ENCODE measurements at places on chromosomes 3 and 15. TPM values are rescaled to one million over a fixed set of nuclear protein-coding genes. Genes with fewer than 3 reads are reported as not detected.

COL6A6 gene
- 10.1 TPM for total RNA-seq

CPLX3 gene
- total RNA-seq, result not detected

ANKRD34C gene
- total RNA-seq, result not detected

- H3K36me3 ChIP-seq, result no peaks in the 10 kb centered on the region
- H3K4me3 ChIP-seq, result no peak overlapping the region
- no peaks in the 10 kb centered on the region for H3K4me1 ChIP-seq
- no peak overlapping the region for H3K27ac ChIP-seq
- no peak for DNase-seq
These were observed 479.6 kb downstream of the CNTN3 start for GRCh38 chr3:74134831-74135230.

UBAP1L gene
- total RNA-seq, result 4.8 TPM

GRCh38 chr3:140386357-140387100 is 291.3 kb upstream of the TRIM42 start:
- no peaks in the 10 kb centered on the region for H3K36me3 ChIP-seq
- H3K27ac ChIP-seq, result no peak overlapping the region
- DNase-seq, result peak; percentile 63
- H3K4me3 ChIP-seq, result no peak overlapping the region
- H3K27me3 ChIP-seq, result no peaks in the 10 kb centered on the region

DNA sequence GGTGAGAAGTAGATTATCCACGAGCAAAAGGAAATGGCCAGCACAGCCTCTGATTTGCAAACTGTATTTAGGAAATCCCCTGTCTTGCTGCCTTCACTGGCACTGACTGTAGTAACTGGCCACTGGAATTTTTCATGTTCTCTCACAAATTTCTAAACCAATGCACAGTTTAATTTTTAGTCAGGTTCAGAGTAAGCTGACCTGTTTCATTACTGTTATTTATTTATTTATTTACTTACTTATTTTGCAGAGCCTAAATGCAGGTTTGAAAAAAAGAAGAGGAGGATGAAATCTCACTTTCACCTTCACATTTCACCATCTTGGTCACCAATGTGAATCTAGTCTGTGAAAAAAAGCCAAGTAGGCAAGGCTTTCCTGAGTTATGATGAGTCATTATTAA is 291.0 kb downstream of the PLOD2 start:
- H3K4me3 ChIP-seq, result no peak overlapping the region
- no peak for DNase-seq
- H3K4me1 ChIP-seq, result no peaks in the 10 kb centered on the region
- H3K36me3 ChIP-seq, result no peaks in the 10 kb centered on the region
- H3K27me3 ChIP-seq, result no peaks in the 10 kb centered on the region

- H3K27me3 ChIP-seq, result no peaks in the 10 kb centered on the region
- no peaks in the 10 kb centered on the region for H3K4me1 ChIP-seq
- H3K27ac ChIP-seq, result no peak overlapping the region
- no peak overlapping the region for H3K4me3 ChIP-seq
- no peaks in the 10 kb centered on the region for H3K36me3 ChIP-seq
- DNase-seq, result no peak
These were observed 430.7 kb upstream of the CBLB start for GRCh38 chr3:106299300-106300098.

- no peaks in the 10 kb centered on the region for H3K4me1 ChIP-seq
- no peak overlapping the region for H3K4me3 ChIP-seq
- no peak for DNase-seq
- no peaks in the 10 kb centered on the region for H3K27me3 ChIP-seq
- no peaks in the 10 kb centered on the region for H3K36me3 ChIP-seq
These were observed 108.4 kb upstream of the DPH6 start for GRCh38 chr15:35654332-35654731.

SLC6A20 gene
- total RNA-seq, result 1.2 TPM

GRCh38 chr3:129004639-129005295 is 3.7 kb downstream of the EFCC1 start:
- peaks cover 11% of the 10 kb centered on the region for H3K27me3 ChIP-seq
- H3K4me3 ChIP-seq, result no peak overlapping the region
- peak overlapping the region; percentile 56 for H3K27ac ChIP-seq
- no peak for DNase-seq
- H3K36me3 ChIP-seq, result no peaks in the 10 kb centered on the region

- H3K4me3 ChIP-seq, result peak overlapping the region; percentile 61
- peaks cover 11% of the 10 kb centered on the region for H3K27me3 ChIP-seq
- DNase-seq, result no peak
- H3K27ac ChIP-seq, result peak overlapping the region; percentile 89
- peaks cover 56% of the 10 kb centered on the region for H3K4me1 ChIP-seq
These were observed 508 bp upstream of the SMAD6 start for GRCh38 chr15:66701422-66702034.

GLCE gene
- total RNA-seq, result 16.8 TPM

GRCh38 chr15:67997996-67998395 is 56.1 kb upstream of the PIAS1 start:
- no peak overlapping the region for H3K4me3 ChIP-seq
- H3K36me3 ChIP-seq, result no peaks in the 10 kb centered on the region
- no peaks in the 10 kb centered on the region for H3K27me3 ChIP-seq
- no peak for DNase-seq
- no peak overlapping the region for H3K27ac ChIP-seq
- H3K4me1 ChIP-seq, result peaks cover 4% of the 10 kb centered on the region

TTBK2 gene
- total RNA-seq, result 17.0 TPM

GAP43 gene
- total RNA-seq, result not detected

GRCh38 chr3:60633644-60634043 is 617.6 kb downstream of the FHIT start:
- no peaks in the 10 kb centered on the region for H3K4me1 ChIP-seq
- DNase-seq, result no peak
- no peak overlapping the region for H3K4me3 ChIP-seq
- H3K27ac ChIP-seq, result no peak overlapping the region
- H3K27me3 ChIP-seq, result no peaks in the 10 kb centered on the region
- H3K36me3 ChIP-seq, result no peaks in the 10 kb centered on the region

CDV3 gene
- total RNA-seq, result 58.3 TPM

- H3K36me3 ChIP-seq, result no peaks in the 10 kb centered on the region
- H3K27ac ChIP-seq, result no peak overlapping the region
- no peak for DNase-seq
- no peak overlapping the region for H3K4me3 ChIP-seq
- H3K27me3 ChIP-seq, result no peaks in the 10 kb centered on the region
These were observed 20.0 kb downstream of the TRIM71 start for GRCh38 chr3:32837789-32838188.

TF gene
- total RNA-seq, result 15.5 TPM

RBPMS2 gene
- 1.9 TPM for total RNA-seq

CYP8B1 gene
- total RNA-seq, result not detected

DNA sequence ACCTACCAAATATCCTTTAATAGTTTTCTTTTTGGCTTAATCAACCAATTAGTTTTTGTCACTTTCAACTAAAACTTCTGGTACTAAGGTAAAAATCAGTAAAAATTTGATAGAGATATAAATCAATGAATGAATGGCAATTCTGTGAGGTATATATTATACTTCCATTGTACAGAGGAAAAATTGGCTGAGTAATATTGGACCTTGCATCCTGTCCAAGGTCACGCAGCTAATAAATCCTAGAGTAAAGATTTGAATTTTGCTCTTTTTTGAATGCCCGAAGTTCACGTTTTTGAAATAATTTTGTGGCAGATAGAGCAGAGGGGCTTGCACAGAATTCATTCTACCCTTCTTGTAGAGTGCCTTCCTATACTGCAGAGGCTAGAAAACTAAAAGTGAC is 81.1 kb upstream of the ZNF280D start:
- no peaks in the 10 kb centered on the region for H3K36me3 ChIP-seq
- no peaks in the 10 kb centered on the region for H3K4me1 ChIP-seq
- H3K27ac ChIP-seq, result no peak overlapping the region
- no peaks in the 10 kb centered on the region for H3K27me3 ChIP-seq
- no peak for DNase-seq

DNA sequence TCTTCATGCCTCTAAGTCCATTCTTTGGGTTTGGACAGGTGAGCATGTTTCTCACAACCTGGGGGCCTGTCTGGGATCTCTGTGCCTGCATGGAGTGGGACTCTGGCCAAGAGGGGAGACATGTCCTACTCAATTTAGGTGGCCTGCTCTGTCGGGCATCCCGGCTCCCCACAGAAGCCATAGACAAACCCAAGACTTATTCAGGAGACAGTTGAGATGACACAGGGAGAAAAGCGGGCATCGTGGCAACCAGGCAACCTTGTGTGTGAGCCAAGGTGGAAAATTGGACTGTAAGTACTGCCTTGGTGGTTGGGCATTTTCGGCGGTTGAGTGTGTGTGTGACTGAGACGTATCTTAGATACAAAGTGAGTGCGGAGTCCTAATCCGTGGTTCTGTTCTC is 40.5 kb downstream of the PPCDC start:
- no peak overlapping the region for H3K4me3 ChIP-seq
- no peak overlapping the region for H3K27ac ChIP-seq
- H3K4me1 ChIP-seq, result peaks cover 8% of the 10 kb centered on the region
- H3K36me3 ChIP-seq, result no peaks in the 10 kb centered on the region

SYNM gene
- 23.0 TPM for total RNA-seq

- peak; percentile 55 for DNase-seq
- peak within 1 kb of the TSS; percentile 43 for H3K4me3 ChIP-seq
- no peaks in the 10 kb centered on the region for H3K27me3 ChIP-seq
- H3K4me1 ChIP-seq, result peaks cover 8% of the 10 kb centered on the region
These were observed at the start of gene FAM107A for GRCh38 chr3:58577269-58577821. FAM107A (minus strand) TSS chr3:58577391; CDS start chr3:58569860, 7,531 bp downstream.

- no peak overlapping the region for H3K4me3 ChIP-seq
- H3K4me1 ChIP-seq, result no peaks in the 10 kb centered on the region
- H3K36me3 ChIP-seq, result no peaks in the 10 kb centered on the region
- no peak overlapping the region for H3K27ac ChIP-seq
These were observed 175.2 kb upstream of the SOX14 start for GRCh38 chr3:137588871-137589270.

DNA sequence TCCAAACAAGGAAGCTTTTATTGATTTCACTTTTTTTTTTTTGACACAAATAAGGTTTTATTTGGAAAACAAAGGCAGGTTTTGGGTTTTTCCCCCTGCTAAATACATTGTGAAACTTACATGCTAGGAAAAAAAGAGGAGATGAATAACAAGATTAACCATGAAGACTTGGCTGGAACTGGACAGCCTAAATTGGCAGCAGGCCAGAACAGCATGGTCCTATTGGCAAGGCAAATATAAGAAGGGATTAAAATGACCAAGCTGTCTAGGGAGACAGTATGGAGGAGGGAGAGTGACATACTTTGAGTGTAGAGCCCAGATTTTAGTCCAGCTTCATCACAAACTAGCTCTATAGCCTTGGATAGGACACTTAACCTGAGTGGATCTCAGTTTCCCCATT is 63.9 kb upstream of the BBX start:
- DNase-seq, result no peak
- no peak overlapping the region for H3K4me3 ChIP-seq
- H3K27ac ChIP-seq, result no peak overlapping the region
- no peaks in the 10 kb centered on the region for H3K36me3 ChIP-seq
